SK-N-SH (cell line): ENCODE measurements at places on chromosomes 16 and 17.
A peak's percentile ranks its signal among the peaks of the same experiment; 100 is the strongest.

GRCh38 chr17:42276609-42277341, 584 bp upstream of the STAT5B start:
- DNase-seq: peak; percentile 74

- peak; percentile 95 for DNase-seq
Measured at GRCh38 chr16:30183233-30184095, at the start of gene CORO1A. CORO1A (plus strand) TSS chr16:30183602; CDS start chr16:30185210, 1,608 bp downstream.

DNA sequence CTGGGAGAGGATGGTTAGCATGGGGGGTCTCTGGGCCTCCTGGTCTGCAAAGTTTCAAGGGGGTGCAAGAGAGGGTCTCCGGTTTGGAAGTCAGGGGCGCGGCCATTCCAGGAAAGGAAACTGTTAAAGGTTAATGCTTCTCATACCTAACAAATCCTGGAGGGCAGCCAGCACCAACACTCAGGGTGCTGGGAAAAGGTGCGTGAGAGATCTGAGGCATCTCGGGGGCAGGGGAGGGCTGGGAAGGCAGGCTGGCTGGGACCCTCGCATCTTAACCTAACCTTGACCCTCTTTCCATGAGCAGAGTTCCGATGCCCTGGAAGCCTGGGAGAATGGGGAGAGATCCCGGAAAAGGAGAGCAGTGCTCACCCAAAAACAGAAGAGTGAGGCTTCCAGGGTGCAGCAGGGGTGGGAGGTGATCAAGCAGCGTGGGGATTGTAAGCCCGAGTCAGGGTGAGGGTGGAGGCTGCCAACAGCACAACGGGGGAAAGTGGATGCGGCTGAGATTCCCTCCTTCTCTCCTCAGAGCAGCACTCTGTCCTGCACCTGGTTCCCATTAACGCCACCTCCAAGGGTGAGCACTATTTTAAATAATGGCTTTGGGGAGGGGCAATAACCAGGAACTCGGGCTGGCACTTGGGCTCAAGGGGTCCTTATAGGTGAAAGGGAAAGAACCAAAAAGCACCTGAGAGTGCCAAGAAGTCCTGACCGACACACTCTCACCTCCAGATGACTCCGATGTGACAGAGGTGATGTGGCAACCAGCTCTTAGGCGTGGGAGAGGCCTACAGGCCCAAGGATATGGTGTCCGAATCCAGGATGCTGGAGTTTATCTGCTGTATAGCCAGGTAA, 996 bp downstream of the TNFSF13 start:
- DNase-seq: no peak

- DNase-seq: peak; percentile 32
Measured at GRCh38 chr16:54538276-54538675, 251.7 kb upstream of the IRX3 start.

DNA sequence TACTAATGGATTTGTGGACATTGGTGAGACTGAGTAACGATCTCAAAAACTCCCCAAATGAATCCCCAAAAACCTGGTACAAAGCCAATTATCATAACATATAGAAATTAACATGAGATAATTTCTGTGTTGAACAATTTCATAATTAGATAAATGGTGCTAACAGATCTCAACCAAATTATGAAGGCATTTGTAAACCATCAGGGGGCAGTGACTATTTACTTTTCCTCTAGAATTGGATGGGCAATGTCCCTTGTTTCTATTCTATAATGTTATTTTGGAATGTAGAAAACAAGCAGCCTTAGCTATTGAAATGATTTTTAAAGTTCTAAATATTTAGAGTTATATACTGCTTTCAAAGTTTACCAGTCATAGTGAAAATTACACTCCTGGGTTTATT, 57.8 kb downstream of the MYH10 start:
- DNase-seq: no peak

DNA sequence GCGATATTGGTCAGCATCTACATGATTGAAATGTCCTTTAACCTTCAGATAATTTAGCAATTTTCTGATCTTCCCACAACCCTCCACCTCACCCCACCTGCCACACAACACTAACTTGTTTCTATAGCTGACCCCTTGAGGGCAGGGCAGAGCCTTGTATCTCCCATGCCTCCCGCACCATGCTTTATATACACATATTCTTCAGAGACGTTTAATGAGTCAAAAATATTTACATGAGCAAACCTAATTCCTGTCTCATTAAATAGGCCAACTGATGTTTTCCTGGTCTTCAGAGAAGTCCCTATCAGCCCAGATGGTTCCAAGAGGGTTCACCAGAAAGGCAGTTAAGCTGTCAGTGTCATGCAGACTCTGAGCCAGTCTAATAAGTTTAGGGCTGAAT, 6.6 kb upstream of the DHRS7C start:
- DNase-seq: no peak

- DNase-seq: peak; percentile 49
Measured at GRCh38 chr16:66408163-66409048, 18.7 kb upstream of the BEAN1 start.

- DNase-seq: no peak
Measured at GRCh38 chr17:56785405-56785804, 48.3 kb downstream of the C17orf67 start.

- no peak for DNase-seq
Measured at GRCh38 chr16:49213594-49213993, 68.0 kb downstream of the CBLN1 start.

- no peak for DNase-seq
Measured at GRCh38 chr17:50221266-50221863, 19.9 kb upstream of the COL1A1 start.

DNA sequence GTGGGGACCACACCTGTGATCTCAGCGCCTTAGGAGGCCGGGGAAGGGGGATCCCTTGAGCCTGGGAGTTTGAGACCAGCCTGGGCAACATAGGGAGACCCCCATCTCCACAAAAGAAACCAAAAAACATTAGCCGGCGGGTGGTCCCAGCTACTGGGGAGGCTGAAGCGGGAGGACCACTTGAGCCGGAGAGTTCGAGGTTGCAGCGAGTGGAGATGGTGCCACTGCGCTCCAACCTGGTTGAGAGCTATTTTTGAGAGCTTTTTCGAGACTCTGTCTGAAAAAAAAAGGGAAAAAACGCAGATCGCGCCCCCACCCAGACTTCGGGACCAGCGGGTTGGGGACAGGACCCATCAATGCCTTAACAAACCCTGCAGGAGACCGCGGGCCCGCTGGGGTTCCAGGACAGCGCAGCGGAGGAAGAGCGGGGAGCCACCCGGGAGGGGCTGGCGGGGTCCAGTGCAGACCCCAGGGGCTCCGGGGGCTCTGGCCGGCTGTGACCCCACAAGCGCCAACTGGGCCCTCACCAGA, 762 bp upstream of the BAIAP3 start:
- DNase-seq: no peak
